ENCODE measurements at places on chromosomes 4 and X.

DNA sequence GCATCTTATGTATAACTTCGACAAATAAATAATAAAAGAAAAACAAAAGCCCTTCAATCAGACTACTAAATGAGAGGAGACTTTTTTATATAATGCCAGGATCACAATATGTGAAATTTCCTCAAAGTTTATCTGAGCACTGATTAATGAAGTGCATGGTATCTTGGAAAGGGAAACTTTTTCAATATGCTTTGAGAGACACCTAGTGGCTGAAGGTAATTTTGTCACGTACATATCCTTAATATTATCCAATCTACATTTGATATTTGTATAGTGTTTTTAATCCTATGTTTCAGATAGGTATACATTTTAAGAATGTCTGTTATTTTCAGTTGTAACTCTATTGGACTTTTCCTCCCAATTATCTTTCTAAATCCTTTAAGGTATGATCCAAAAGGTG is 146.8 kb downstream of the KLHL4 start:
- no peak for DNase-seq

- DNase-seq = no peak
Measured at GRCh38 chrX:2504706-2505332, 4.0 kb upstream of the DHRSX start.

- DNase-seq = no peak
Measured at GRCh38 chrX:39693298-39693697, 404.5 kb downstream of the BCOR start.

DNA sequence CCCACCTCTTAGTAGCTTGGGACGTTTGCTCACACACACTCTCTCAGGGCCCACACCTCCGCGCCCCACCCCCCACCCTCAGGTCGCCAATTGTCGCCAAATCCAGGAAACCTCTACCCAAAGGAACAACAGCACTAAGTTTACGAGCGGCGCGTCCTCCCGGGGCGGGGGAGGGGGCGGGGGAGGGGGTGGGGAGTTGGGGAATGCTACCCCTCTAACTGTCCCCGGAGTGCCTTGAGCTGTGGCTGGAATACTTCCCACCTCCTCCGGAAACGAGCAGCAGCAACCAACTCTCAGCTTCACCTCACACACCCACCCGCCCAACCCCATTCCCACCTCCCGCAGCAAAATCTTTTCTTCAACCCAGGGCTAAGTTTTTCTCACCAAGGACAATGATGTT is 135.6 kb upstream of the ZIC3 start:
- DNase-seq = no peak

GRCh38 chr4:109861916-109862511 is 14.1 kb downstream of the LRIT3 start:
- DNase-seq = no peak

DNA sequence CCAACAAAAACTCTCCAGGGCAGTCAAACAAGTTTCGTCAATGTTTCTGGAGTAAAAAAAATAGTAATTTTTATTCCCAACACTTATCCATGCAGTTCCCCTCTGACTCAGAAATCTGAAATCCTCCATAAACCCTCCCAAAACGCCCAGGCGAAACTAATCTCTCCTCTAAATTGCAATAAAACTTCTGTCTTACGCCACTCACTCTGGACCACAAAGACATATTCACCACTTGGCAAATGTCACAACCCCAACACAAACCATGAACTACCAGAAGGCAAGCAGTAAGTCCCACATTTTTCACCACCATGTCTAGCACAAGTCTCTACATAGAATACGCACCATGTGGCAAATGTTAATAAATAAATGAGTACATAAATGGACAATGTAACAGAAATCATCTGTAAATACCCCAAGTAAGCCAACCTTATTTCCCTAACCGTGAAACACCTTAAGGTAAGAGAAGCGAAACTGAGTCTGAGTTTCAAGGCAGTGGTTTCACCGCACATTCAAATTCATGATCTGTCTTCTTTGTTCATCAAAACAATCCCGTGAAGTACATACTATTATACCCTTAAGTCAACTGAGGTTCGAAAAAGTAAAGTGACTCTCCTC is 1.6 kb downstream of the PAPSS1 start:
- no peak for DNase-seq

GRCh38 chr4:65340382-65341109 is 329.7 kb downstream of the EPHA5 start:
- DNase-seq = no peak

DNA sequence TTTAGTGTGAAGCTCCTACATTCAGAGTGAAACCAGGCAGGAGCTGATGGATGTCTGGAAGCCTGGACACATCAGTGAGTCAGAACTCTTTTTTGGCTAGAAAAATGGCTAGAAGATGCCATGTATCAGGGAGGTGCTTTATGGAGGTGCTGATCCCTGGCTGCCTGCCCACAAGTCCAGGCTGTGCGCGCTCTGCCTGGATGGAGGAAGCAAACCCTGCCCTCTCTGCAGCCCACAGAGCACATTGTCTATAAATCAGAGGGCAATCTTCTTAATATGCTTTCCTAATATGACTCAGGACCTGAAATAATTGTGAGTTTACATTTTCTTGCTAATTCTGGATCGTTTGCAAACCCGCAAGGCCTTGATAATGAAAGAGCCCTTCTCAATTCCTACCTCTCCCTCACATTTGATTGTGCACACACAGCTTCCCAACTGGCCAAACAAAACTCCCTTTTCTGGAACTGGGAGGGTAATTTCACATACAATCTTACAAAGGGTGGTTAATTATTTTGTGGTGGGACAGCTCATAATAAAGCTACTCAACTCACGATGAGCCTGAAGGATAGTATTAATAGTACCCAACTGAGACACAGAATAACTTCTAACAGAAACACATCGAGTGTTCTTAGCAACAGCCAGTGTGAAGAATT is 11.7 kb downstream of the MFAP3L start:
- DNase-seq = peak; percentile 28

DNA sequence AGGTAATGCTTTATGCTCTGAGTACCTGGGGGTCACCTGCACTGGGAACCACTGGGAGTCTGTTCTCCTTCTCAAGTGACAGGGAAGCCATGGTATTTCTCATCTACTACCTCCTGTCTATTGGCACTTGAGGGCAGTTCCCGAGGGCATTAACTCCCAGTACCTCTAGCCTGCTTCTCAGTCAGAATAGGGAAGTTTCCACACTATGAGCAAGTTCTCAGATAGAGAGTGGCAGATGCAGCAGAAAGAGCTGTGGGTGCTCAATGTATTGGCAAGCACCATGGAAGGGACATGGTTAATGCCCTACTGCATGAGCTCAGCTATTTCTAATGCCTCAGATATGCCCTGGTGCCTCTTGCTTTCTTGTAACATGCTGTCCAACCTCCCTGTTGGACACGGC is 74.1 kb downstream of the ANOS1 start:
- DNase-seq = no peak

GRCh38 chrX:122835886-122836285 is 348.2 kb upstream of the GRIA3 start:
- DNase-seq = no peak

- DNase-seq = no peak
Measured at GRCh38 chr4:143618811-143619210, 81.7 kb downstream of the FREM3 start.

DNA sequence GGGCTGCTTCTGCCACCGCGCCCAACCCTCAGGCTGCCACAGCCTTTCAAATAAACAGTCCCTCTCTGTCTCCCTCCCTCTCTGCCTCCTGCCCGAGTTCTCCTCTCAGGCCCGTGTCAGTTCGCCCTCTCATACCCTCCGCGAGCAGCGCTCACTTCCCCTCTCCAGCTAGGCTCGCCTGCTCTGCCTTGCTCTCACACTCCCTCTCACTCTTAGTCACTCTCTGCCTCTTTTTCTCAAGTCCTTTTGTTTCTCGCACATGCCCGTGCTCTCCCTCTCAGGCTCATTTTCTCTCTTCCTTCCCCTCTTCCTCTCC is 3.2 kb downstream of the EFNB1 start:
- no peak for DNase-seq

- DNase-seq = peak; percentile 9
Measured at GRCh38 chr4:149754526-149754925, 61.1 kb downstream of the IQCM start.

- DNase-seq = no peak
Measured at GRCh38 chr4:173025131-173025530, 143.5 kb upstream of the GALNT7 start.

DNA sequence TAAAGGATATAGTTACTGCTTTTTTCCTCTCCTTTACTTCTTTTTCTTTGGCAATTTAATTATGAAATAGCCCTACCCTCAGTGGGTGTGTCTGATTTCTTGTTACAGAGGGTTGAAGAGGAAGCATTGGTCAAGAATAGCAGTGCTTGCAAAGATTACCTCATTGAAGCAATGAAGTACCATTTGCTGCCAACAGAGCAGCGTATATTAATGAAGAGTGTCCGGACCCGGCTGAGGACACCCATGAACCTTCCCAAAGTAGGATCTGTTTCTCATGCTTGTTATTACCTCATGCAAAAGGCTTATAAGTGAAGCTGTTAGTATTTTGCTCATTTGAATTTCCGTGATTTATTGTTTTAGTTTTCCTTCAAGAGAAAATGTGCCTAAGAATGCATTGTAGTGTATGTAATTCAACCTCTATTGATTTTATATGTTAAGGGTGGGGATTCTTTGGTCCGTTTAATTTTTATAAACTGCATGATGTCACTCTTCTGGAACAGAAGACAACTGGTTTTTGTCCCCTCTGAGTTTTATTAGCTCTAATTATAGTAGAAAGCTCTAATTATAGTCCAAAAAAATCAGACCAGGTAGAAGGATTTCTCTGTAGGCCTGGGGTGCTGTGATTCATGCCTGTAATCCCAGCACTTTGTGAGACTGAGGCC is 27.9 kb upstream of the MSMO1 start:
- DNase-seq = no peak

DNA sequence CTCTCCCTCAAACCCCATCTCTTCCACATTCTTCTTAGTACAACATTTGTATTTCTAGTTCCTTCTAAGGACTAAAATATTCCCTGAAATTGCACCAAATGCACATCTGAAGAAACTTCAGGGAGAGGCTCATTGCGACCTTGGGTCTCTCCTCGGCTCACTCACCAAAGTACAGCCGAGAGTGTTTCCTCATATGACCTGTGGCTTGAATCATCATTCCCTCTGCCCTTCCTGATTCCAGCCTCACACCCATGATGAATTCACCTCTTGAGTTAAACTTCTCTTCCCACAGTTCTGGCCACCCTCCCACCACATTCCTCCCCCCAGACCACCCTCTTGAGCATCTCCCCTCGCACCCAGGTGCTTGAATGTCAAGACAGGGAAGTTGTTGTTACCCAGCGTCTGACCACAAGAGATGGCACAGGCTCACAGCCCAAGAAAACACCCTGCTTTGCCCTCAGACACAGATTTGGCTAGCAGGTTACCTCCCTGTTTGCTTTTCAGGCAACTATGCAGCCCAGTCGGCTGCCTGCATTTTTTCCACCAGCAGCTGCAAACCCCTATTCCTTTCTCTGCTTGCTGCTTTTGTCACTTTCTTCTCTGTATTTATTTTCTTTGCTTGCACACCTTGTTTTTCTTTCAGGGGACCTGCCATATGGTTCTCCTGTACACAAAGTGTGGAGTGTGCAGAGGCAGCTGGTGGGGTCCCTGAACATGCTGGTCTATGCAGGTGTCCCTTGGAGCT is 214.8 kb downstream of the SPATA18 start:
- no peak for DNase-seq

DNA sequence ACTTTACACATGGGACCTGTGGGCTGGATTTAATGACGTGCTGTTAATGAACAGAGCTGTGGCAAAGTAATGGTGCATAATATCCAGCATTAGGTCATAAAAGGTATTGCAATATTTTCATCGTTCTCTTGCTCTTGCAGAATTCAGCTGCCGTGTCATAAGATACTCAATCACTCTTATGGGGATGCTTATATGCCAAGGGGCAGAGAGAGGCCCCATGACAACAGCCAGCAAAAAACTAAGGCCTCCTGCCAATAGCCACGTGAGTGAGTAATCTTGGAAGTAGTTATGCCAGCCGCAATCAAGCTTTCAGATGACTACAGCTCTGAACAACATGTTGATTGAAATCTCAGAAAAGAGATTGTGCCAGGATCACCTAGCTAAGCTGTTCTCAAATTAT is 616.9 kb downstream of the FSTL5 start:
- no peak for DNase-seq

GRCh38 chrX:18983666-18984380 is at the start of gene PHKA2:
TSS of gene PHKA2 (minus strand) at chrX:18984114. CDS start at chrX:18983932, 182 bp downstream.
- DNase-seq = no peak

- no peak for DNase-seq
Measured at GRCh38 chr4:92789741-92790140, 486.0 kb downstream of the GRID2 start.

DNA sequence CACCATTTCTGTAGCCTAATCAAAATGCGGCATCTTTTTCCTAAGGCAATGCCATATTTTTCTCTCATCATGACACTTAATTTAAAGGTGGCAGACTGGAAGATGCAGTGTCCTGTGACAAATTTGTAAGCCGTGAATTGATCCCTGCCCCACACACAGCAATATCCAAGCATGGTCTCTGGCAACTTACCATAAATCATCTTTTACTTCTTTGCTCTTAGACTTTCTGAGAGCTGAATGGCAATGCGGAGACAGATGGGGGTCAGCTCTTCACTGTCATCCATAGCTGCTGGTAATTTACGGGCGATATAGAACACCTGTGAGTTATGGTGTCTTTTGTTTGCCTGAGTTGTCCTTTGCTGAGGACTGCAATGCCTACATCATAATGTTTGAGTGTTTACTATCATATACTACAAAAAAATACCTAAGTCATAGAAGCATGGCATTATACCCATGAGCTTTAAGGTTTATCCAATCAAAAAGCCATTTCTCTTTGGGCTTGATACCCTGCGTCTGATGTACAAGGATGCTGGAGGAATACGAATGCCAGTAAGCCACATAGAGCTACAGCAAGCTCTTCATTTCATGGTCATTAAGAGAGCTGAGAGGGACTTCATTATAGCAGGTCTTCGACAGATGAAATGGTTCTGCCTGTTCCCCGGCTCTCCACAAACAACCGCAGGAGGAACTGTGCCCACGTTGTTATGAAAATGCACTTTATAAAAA is 148.1 kb downstream of the TRIML1 start:
- DNase-seq = no peak

DNA sequence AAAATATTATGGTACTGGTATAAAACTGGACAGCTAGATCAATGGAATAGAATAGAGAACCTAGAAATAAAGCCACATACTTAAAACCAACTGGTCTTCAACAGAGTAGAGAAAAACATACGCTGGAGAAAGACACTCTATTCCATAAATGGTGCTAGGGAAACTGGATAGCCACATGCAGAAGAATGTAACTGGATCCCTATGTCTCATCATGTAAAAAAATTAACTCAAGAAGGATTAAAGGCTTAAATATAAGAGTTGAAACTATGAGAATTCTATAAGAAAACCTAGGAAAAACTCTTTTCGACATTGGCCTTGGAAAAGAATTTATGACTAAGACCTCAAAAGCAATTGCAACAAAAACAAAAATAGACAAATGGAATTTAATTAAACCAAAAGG is 114.6 kb downstream of the PCDH18 start:
- peak; percentile 23 for DNase-seq

GRCh38 chr4:52235552-52236201 is 184.6 kb downstream of the SPATA18 start:
- DNase-seq = no peak

GRCh38 chr4:140098455-140099160 is 55.4 kb downstream of the MAML3 start:
- DNase-seq = no peak
